ENCODE measurements at places on chromosomes 2 and 18.

GRCh38 chr18:78981989-78982620, 2.5 kb downstream of the SALL3 start:
- DNase-seq: no peak

DNA sequence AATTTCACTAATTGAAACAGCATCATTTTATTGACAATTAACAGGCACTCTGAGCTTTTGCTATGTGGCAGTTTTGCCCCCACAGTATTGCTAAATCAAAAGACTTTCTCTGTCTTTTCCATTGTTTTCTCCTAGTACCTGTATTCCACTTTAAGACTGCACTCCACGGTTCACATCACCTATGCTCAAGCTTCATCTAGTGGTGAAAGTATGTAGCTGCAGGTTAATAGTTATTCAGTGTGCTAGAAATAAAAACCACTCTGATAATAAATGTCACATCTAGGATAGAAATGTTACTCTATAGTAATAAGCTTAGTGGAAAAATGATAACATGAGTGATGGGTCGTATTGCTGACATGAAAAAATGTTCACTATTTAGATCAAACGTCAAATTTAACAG, 24.6 kb downstream of the ARL6IP6 start:
- peak; percentile 43 for DNase-seq

DNA sequence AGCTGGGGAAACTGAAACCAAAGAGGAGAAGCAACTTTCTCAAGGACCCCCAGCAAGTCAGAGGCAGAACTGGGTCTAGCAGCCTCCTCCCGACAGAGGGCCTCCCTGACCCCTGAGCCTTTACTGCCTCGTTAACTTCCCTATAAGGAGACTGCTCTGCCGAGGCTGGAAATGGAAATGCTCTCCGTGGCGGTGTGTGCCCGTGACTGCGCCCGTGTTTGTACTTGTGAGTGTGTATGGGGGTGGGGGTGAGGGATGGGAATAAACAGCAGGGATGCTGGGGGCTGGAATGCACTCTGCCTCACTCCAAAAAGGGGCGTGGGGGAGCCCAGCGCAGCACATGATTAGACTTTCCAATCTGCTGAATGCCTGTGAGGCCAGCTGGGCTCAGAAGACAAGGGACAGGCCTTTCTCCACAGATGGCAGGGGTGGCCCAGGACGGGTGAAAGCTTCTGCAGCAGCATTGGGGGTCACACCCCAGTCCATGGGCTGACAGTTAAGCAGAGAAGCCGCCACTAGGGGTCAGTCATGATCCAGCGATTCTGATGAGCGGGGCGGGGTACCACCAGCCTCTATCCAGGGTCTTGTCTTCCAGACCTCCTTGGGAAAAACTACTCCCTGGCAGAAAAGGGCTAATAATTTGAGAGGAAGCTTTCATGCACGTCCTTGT, 26.8 kb downstream of the MPHOSPH10 start:
- DNase-seq: peak; percentile 9

GRCh38 chr18:48121752-48122151, 191.3 kb upstream of the SMAD2 start:
- DNase-seq: no peak

DNA sequence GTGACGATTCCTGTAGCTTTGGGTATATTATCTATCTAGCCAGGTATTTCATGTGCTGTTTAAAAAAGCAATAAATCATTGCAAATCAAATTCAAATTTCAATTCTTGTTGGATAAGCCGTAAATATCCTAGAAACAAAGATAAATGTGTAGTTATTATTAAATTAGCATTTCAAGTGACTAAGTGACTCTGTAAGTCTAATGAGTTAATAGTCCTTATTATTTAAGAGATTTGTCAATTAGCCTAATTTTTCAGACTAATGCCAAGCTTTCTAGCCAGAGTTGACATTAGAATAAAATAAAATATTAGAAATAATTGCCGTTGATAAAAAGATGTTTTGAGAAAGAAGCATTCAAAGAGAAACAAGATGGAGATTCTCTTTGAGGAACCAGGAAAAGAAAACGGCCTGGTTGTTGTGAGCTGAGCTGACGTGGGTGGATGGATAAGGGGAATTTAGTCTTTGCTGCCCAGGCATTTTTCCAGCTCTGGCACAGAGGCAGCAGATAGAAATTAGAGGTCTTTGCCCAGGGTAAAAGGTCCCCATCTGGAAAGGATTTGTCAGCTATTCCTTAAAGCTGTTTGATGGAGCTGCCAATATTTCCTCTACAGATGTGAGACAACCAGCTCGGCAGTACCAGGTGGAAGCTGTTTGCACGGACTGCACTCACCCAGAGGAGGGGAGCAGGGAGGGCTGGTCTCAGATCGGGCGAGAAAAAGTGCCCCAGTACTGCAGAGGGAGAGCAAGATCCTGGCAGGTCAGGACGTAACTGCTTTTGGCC, 117.3 kb upstream of the SEC11C start:
- peak; percentile 53 for DNase-seq

- DNase-seq: no peak
Observed at GRCh38 chr2:60140185-60140584, 413.3 kb downstream of the BCL11A start.

- DNase-seq: no peak
Observed at GRCh38 chr2:66186537-66186936, 248.4 kb upstream of the MEIS1 start.

DNA sequence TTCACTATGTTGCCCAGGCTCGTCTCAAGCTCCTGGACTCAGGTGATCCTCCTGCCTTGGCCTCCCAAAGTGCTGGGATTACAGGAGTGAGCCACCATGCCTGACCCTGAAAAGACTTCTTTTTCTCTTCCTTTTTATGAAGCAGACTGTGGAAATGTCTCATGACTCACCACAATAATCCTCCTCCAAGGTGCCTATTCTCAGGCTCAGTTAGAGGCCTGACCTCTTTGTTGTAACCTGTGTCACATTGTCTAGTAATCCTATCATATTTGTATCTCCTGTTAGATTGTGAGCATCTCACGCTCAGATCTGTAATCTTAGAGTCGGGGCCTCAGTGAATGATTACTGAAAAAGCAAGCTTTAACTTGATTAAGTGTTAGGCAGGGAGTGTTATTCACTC, 18.3 kb upstream of the TAF4B start:
- DNase-seq: peak; percentile 28

GRCh38 chr2:144099340-144099739, 420.6 kb downstream of the ZEB2 start:
- no peak for DNase-seq

DNA sequence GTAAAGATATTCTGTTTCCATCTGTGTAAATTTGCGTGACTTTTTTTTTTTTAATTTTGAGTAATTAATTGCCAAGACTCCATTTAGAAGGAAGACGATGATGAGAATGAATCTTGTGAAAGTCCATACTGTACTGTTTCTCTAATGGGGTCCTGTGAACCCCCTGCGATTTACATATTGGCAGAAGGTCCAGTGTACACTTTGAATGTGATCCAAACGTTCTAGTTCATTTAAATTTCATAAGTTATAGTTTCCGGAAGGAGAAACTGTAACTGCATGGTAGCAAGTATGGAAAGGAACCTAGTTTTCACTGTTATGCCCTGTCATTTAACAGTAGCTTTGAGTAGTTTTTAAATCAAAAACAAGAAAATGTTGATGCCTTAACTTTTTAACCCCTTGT, 166.7 kb downstream of the FMNL2 start:
- no peak for DNase-seq

- DNase-seq: no peak
Observed at GRCh38 chr2:170341684-170342623, 164.0 kb downstream of the MYO3B start.

- DNase-seq: peak; percentile 26
Observed at GRCh38 chr2:214830794-214831346, 21.4 kb upstream of the BARD1 start.

- peak; percentile 22 for DNase-seq
Observed at GRCh38 chr18:76564655-76565237, 69.7 kb upstream of the ZNF516 start.

GRCh38 chr2:210072922-210073509, 70.6 kb downstream of the RPE start:
- DNase-seq: peak; percentile 55

GRCh38 chr2:5111581-5111980, 580.6 kb upstream of the SOX11 start:
- no peak for DNase-seq

DNA sequence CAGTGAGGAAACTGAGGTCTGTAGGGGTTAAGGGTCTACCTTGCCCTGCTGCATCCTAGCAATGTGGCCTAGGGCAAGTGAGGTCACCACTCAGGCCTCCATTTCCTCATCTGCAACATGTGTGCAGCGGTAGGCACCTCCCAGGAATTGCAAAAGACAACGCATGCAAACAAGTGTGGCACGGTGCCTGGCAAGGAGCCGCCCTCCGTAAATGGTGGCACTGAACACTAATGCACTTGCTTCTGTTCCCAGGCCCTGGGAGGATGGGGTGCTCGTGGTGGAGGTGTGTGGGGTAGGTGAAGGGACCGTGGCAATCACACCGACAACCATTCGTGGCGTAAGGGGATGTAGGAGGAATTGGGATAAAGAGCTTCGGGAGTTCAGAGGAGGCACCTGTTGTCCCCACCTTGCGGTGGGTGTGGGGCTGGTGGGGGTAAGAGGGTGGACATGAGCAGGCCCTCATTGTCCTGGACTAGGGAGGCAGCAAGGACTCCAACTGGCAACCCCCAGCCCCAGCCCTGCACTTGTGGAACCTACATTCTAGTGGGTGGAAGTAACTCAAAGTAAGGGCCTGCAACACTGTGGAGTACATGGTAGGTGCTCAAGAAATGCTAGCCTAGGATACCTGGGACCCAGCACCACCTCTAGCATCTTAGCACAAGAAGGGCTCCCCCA, 26.0 kb downstream of the ATOH8 start:
- no peak for DNase-seq

DNA sequence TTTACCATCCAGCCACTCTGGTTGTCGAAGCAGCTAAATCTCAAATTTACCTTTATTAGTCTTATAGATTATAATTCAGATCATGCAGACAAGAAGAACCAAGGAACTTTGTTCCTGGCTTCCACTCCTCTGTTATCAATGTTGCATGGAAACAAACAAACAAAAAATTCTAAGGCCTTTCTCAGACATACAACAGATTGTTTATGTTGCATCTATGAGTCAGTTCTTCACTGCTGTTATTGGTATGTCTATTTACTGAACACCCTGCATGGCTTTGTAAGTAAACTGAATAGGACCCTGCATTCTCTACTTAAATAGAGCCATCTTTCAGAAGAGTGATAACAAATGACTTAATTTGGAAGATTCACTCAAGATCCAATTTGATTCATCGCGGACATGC, 1.6 kb upstream of the ANKRD44 start:
- no peak for DNase-seq

DNA sequence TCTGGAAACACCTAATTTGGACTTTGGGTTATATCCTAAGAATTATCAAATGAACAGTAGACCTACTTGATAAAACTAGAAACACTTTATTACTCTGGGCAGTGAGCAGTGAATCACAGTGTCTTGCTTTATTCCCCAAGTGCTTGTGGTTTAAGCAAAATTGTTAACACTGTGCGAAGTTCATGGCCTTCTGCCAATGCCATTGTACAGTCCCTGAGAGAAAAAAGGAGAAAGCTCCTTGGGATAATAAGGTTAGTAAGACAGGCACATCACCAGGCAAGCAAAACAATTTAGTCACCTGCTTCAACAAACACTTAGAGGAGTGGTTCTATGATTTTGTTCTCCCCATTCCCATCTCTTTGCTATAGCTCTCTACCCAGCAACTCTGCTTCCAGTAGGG, 39.8 kb downstream of the ADCYAP1 start:
- peak; percentile 94 for DNase-seq

DNA sequence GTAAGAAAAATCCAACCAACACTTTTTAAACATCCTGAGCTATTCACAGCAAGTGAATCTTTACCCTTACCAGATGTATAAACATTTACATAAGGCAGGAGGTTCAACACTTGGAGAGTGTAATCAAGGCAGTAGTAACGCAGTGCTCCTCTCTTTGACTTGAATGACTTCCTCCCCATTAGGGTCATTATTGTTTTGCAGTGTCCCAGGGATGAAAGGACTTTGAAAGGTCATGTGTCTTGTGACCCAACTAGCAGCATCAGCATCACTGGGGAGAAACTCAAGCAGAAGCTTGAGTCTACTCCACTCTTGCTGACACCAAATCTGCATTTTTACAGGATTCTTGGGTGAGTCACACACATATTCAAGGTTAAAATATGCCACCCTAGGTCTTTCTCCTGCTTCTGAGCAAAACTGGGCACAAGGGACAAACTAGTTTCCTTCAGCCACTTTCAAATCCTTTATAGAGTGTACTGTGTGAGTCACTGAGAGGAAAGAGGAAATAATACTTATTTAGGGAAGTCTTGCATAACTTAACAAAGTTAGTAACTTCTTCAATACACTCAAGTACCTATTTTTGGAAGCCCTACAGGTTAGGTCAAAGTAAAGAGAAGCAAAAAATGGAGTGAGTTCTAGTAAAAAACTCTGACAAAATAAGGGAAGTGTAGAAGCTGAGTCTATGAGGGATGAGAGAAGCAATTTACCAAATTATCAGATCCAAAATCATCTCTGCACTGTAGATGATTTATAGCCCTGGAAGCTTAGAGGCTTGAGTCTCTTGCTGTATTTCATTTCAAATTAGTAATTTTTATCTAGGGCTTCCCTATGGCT, 51.0 kb upstream of the EML4 start:
- peak; percentile 97 for DNase-seq

DNA sequence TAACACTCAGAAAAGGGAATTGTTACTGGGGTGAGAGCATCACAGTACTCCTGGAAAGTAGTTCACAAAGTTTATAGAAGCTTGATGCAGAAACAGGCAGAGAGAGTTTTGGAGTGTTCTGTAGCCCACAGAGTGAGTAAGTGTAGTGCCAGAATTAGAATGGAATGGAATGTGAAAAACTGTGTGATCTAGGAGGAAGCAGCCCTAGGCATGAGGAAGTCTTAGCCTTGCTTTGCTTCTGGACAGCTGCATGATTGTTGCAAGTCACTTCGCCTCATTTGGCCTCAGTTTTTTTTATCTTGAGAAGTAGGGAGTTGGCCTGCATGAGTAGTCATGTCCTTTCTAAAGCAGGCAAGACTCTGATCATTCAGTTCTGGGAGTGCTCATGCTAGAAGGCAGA, 10.9 kb downstream of the SERPINB12 start:
- peak; percentile 87 for DNase-seq

DNA sequence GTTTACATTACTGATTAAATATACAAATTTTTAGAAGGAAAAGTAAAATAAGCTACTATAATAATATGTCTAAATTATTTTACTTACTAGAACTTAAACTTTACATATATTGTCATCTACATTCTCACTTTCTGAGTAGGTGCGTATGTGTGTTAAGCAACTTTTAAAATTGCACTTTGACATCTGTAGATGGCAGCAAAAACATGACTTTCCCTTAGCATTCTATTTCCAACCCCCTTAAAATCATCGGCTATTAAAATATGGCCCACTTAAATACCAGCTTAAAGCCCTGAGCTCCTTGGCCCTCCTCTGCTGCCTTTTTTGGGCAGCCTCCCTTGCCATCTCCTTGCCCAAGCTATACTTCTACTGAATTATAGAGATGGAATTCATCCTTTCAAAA, 78.0 kb downstream of the UPP2 start:
- DNase-seq: peak; percentile 23

- peak; percentile 99 for DNase-seq
Observed at GRCh38 chr2:201151127-201151981, 31.6 kb upstream of the CASP10 start.

All from kidney tubule cell (primary cell).